ENCODE measurements at places on chromosomes 4 and X.

DNA sequence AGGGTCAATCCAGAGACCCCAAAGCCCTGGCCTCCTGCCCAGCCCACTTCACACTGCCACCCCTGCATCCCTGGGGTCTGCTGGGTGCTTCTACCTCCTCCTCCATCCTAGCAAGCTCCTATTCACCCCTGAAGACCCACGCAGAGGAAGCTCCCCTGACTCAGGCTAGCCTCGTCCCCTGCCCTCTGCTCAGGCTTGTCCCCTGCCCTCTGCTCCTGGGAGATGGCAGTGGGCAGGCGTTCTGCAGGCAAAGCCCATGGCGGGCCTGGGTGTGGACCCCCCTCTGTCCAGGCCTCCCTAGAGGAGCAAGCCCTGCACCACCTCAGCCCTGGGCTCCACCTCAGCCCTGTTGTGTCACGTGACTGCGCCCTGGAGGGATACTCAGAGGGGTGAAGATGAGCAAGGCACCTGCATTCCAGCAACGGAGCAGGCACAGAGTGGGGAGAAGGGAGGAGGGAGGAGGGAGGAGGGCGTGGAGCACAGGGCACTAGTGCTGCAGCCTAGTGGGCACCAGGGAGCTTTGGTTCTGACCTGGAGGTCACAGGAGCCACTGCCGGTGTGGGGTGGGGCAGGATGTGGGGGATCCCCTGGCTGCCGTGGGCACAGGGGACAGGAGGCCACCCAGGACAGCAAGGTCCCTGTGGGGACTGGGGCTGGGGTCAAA is 27.6 kb upstream of the FGFR3 start:
- no peak for DNase-seq

- no peak for DNase-seq
Observed at GRCh38 chr4:87716371-87717265, 66.5 kb downstream of the DMP1 start.

- DNase-seq: no peak
Observed at GRCh38 chr4:78120144-78120880, 63.2 kb downstream of the FRAS1 start.

GRCh38 chr4:60201052-60201673 is 999.0 kb upstream of the ADGRL3 start:
- no peak for DNase-seq

DNA sequence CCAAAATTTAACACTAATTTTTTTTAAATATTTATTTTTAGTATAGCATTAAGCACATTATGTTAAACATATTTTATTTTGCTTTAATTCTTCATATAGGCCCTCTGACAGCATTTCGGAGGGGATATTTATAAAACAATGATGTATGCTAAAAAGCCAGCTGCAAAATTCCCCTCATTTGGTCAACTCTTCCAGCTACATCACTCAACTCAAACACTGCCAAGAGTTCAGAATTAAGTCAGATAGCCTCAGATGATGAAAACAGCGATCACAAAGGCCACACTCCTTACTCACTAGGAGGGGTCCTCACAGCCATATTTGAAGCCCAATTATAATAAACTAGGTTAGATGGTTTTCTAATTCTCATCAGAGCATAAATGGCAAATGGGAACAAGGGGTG is 146.6 kb downstream of the ADAMTS3 start:
- DNase-seq: no peak

- DNase-seq: no peak
Observed at GRCh38 chr4:164706675-164707074, 47.3 kb upstream of the SMIM31 start.

DNA sequence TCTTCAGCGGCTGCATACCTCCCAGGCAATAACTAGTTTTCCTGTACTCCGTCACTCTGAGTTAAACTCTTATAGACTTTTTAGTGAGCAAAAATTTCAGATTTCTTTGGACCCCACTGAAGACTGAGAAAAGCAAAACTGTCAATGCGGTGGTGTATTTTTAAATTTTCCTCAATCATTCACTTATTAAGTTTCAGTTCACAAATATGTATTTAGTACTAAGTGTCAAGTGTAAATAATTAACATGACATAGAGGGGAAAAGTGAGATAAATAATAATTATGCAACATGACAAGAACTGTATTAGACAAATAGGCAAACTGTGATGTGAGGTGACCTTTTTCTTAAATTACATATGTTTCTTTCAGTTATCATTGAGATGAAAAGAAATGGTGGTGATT is 124.4 kb downstream of the NAF1 start:
- DNase-seq: no peak

- DNase-seq: no peak
Observed at GRCh38 chrX:108028854-108029253, 16.0 kb upstream of the VSIG1 start.

GRCh38 chr4:3388471-3389232 is 53.1 kb upstream of the HGFAC start:
- DNase-seq: no peak

DNA sequence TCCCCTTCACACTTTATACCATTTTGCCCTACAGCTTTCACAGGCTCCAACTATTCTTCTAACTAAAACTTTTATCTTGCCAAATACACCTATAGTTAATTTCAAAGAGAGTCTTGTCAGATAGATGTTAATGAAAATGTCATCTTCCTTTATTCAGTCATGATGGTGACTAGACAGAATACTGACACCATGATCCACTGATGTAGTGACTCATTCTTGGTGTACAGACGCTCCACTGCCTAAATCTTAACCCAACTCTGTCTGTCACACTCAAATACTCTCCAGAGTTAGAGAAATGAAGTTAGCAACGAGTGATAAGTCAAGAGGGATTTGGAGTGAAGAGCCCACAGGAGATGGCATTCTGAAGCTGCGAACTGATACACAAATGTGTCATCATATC is 32.1 kb upstream of the HDAC8 start:
- no peak for DNase-seq

GRCh38 chr4:6267573-6267972 is 2.1 kb upstream of the WFS1 start:
- no peak for DNase-seq

GRCh38 chr4:54231768-54232688 is 2.9 kb downstream of the PDGFRA start:
- DNase-seq: no peak

DNA sequence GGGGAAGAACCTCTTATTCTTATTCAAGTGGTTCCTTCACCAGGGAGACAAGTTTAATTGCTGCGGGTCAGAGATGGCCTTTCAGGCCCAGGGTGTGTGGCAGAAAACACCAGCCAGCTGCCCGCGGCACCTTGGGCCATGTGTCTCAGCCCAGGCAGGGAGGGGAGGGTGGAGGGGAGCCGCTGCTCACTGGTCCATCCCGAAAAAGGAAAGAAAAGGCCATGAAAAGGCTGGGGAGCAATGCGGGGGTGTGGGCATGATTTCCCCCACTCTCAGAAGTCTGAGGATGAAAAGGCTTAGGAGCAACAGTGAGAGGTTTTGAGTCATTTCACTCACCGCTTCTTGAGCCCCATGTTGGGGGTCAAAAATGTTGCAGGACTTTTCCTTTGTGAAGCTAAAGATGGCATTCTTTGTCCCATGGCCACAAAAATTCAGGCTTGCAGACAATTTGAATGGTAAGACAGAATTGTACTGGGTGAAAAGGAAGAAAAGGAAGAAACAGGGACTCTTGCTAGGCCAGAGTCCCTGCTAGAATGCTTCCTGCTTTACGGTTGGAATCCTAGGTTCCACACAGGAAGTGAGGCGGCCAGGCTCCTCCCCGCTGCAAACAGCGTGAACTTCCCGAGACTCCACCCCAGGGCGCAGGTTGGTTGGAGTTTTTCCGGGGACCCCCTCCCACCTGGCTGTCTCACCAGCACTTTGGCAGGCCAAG is 17.4 kb upstream of the FAM47E start:
- no peak for DNase-seq

- DNase-seq: no peak
Observed at GRCh38 chrX:23575281-23575680, 92.0 kb upstream of the PRDX4 start.

GRCh38 chr4:7988437-7988836 is 48.8 kb upstream of the AFAP1 start:
- DNase-seq: no peak

DNA sequence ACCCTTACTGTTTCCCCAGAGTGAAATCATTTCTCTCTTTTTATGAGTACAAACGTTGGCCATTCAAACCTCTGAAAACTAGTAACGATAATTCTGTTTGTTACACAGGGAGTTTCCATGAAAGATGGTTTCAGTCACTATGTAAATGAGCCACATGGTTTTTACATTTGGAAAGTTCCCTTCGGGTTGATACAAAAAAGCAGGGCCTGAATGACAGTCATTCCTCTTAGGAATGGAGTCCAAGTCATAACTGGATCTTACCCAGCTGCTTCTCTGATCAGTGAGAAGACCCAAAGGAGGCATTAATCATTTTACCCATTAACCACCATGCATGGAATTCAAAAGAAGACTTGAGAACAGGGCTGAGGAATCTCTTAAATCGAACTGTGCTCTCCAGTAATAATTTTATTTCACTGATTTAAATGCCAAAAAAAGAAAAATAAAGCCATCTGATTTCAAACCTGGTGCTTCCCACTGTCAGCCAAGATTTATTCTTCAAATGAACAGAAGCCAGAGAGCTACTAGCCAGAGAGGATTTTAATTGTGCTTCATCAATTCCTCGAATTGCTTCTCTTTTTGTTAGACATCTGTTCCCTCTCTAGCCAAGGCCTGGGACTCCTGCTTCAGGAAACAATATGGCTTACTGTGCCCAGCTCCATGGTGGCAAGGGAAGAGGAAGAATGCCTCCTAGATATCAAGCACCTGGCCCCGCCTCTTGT is 3.2 kb downstream of the SOWAHB start:
- DNase-seq: no peak

DNA sequence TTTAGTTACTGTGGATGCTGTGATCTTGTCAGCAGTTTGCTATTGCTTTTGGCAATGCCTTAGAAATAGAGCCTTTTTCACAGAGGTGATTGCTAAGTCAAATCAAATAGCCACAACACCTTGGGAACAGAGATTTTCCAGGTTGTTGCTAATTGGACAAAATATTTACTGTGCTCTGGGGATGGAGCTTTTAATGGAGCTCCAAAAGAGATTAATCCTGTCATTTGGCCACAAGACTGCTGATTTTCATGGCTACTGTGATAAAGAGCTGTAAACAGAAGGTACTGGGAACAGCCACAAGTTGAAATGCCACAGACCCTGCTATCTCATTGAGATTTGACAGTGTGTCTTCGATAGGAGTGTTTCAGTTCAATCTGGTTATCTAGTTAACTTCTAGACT is 1715.2 kb upstream of the ADGRL3 start:
- no peak for DNase-seq

GRCh38 chrX:9393571-9393970 is 71.3 kb upstream of the TBL1X start:
- DNase-seq: no peak

GRCh38 chr4:140003876-140004548 is 150.0 kb downstream of the MAML3 start:
- DNase-seq: no peak

DNA sequence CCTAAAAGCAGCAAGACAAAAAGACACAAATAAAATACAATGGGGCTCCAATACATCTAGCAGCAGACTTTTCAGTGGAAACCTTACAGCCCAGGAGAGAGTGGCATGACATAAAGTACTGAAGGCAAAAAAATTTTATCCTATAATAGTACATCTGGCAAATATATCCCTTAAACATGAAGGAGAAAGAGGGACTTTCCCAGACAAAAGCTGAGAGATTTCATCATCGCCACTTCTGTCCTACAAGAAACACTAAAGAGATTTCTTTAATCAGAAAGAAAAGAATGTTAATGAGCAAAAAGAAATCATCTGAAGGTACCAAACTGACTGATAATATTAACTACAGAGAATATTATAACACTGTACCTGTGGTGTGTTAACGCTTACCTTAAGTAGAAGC is 86.4 kb downstream of the ANKRD17 start:
- no peak for DNase-seq

- no peak for DNase-seq
Observed at GRCh38 chrX:118577041-118577440, 81.4 kb downstream of the DOCK11 start.

DNA sequence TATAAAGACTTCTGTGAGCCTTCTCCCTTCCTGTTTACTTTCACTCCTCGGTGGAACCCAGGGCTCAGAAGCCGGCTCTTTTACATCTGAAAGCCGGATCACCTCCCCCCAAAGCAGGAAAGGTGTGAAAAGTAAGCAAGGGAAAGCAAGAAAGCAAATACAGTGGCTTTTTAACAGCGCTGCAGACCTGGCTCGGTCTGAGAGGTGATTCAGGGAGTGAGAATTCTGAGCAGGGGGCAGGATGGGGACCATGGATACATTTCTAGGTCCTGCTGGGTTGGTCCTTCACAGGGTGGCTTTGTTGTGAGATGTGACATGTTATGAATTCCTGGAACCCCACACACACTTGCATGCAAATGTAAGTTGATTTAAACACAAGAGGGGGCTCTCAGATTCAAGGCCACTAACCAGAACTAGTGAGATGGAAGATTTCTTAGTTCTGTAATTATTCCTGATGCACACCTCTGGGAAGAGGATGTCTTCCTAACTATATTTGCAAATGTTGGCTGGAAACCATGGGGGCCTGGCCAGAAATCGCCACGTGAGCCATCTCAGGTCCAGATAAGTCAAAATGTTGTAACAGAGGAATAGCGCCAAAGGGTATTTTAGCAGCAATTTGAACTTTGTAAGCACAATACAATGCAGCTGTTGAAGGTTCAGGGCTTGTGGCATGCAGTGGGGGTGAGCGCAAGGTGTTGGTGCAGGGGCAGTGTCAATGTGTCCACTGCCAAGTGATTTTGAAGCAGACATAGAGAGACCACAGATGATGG is 670.1 kb upstream of the LCORL start:
- no peak for DNase-seq

DNA sequence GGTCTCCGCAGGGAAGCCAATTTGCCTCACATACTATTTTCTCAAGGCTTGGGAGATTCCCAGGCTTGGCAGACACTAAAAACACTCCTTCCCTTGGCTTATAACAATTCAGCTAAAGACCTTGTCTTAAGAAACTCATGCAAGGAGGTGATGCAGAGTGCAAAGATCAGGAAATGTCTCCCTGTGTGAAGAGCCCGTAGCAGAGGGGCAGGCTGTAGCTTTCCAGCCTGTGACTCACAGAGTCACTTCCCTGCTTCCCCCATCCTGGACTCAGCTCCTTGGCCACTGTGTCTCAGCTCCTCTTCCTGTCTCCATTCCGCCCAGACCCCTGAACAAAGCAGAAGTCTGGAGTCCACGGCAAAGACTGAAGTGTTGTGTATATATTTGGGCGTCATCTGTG is 56.1 kb downstream of the KDR start:
- DNase-seq: no peak

- no peak for DNase-seq
Observed at GRCh38 chrX:14825851-14826250, 47.0 kb downstream of the FANCB start.

DNA sequence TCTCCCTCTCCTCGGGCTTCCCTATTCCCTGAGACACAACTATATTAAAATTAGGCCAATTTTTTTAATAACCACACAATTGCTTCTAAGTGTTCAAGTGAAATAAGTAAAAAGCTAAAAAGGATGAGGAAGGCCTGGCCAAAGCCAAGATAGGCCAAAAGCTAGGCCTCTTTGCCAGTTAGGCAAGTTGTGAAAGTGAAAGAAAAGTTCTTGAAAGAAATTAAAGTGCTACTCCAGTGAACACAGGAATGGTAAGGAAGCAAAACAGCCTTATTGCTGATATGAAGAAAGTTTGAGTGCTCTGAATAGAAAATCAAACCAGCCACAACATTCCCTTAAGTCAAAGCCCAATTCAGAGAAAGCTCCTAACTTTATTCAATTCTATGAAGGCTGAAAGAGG is 114.2 kb upstream of the FAT4 start:
- DNase-seq: no peak

All from T-helper 1 cell (primary cell).